NCI-H2107 (cell line): ENCODE measurements at places on chromosomes 13 and 19.
A peak's percentile ranks its signal among the peaks of the same experiment; 100 is the strongest.

DNA sequence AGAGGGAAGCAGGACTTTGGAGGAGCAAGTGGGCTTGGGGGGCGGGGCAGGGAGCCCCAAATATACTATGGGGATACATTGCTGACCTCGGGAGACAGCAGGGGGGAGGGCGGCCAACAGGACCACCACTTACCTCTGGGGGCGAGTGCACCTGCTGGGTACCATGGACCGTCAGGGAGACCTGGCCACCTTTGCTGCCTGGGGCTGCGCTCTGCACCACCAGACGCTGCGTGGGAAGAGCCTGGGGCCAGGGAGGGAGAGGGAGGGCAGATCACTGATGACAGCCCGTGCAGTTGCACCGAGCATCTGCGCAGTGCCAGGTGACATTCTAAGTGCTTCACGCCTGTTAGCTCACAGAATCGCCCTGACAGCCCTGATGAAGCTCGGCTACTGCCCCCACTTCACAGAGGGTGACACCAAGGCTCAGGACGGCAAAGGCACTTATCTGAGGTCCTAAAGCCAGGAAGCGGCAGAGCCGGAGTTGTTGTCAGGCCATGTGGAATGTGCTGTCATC is 24.1 kb downstream of the RFX1 start:
- no peak for DNase-seq

DNA sequence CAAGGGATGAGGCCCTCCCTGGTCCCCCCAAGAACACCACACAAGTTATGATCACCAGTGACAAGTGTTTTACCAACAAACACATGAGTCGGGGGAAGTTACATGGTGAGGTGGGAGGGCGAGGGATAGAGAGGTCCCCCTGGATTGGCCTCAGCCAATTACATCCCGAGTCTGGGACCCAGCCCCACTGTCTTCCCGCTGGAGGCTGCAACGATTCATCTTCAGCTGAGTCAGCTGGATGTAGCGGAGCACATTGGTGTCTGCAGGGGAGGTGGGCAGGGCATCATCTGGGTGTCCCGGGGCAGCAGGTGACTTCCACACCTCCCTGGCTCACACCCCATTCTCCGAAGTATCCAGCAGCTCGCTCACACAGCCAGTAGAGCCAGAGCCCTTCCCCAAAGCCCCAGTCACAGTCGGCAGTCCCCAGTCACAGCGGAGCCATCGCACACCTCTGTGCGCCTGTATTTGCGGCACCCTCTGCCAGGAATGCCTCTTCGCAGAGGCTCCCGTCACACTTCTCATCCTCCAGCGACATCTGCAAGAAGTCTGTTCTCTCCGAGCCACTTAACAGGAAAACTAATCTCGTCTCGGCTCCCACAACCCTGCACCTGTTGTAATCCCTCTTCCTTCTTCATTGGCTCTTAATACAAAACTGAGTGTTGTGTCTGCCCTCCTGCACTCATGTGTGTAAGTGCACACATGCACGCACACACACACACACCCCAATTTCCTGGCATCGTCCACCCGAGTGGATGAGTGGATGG is 2.0 kb downstream of the TTC9B start:
- no peak for DNase-seq

DNA sequence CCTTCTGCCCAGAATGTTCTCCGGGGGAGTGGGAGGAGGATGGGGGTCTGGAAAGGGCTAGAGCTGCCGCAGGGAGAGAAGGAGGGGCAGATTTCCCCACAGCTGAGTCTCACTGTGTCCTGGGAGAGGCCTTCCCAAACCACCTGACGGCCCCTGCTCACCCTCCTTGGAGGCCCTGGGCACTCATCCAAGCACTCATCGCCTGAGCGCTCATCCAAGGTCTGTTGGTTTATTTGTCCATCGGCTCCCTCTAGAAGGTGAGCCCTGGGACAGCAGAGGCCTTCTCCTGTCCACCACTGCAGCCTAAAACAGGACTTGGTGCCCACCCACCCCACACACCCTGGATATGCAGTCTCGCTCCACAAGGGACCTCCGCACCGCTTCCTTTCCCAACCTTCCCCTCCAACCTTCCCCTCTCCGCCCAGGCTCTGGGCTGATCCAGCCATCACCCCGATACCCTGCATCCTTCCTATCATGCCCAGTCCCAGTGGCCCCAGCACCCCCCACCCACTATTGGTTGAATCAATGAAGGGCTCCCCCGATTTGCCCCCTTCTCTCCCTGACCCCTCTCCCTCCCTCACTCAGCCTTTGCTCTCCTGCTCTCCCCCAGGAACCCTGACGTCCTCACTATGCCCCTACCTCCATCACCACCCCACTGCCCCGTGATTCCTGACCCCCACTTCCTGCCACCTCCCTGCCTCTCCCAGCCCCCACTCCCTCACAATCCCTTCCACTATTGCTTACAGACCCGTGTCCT is 1.7 kb downstream of the UBXN6 start:
- peak; percentile 52 for DNase-seq

DNA sequence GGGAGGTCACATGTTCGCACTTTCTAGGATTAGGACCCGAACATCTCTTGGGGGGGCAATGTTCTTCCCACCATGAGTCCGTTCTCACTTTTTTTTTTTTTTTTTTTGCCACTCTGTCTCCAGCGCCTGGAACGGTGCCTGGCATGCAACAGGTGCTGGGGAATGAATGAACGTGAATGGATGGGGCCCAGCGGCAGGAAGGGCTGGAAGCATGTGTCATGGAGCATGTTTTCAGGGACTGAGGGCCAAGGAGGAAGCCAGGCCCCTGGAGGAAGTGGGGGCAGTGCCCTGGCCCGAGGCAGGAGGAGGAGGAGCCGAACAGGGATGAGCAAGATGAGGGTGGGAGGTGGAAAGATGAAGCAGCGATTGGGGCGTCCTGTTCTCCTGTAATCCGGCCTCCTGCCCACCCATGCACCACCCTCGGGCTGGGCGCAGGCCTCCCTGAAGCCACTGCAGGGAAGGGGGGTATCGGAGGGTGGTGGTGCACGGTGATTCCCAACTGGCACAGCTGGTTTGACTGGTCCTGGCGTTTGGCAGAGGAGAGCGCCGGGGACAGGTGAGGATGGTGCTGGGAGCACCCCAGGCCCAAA is 8.8 kb upstream of the SULT2B1 start:
- no peak for DNase-seq

DNA sequence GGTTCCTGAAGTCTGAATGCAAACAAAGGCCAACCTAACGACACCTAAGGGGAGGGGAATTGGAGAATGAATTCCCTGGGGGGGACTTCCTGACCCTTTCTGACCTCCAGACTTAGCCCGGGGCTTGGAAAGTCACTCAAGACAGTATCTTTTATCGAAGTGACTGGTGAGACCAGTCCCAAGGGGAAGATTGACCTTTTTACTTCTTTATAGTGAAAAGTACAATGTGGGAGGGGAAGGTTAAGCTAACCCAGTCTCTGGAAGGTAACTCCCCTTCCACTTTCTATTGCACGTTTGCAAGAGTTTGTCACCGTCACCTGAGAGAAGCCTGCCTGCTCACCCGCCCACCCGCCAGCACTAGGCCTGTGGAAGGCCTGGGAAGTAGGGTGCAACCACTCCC is 111.9 kb downstream of the EFNB2 start:
- no peak for DNase-seq

- DNase-seq, result no peak
Measured at GRCh38 chr13:77729502-77730221, 32.2 kb downstream of the SLAIN1 start.

- DNase-seq, result no peak
Measured at GRCh38 chr19:8609279-8610040, 1.1 kb downstream of the ADAMTS10 start.

DNA sequence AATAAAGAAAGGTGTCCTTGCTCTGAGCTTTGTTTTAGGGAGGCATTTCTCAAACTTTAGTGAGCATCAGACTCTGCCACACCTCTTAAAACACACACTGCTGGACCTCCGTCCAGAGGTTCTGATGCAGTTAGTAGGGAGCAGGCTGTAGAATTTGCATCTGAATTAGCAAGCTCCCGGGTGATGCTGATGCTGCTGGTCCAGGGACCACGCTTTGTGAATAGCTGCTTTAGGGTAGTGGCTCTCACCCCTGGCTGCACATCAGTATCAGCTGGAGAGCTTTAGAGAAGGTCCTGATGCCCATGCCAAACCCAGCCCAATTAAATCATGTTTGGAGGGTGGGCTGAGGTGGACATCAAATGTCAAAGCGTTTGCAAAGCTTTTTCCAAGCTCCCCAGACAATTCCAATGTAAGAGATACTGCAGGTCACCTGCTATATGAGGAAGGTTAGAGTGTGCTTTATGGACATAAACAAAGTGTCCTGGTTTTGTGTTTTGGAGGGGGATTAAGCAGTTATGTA is 3.6 kb downstream of the HTR2A start:
- DNase-seq, result no peak

GRCh38 chr13:59461411-59461810 is 702.3 kb downstream of the DIAPH3 start:
- no peak for DNase-seq

DNA sequence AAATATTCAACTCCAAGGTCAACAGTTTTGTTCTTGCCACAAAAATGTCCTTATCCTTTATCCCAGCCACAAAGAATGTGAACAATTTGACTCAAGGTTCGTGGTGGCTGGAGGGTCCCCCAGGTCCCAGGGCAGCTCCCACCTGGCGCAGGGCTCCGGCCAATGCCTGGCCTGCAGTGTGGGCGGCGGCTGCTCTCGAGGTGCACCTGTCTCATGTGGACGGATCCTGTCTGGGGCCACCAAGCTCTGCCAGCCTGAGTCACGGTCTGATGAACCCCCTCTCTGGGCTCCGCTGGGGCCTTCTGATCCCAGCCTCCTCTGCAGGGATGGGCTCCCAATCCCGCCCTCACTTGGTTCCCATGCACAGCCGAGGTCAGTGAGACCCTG is 49.4 kb downstream of the GAS6 start:
- no peak for DNase-seq

- no peak for DNase-seq
Measured at GRCh38 chr13:76672420-76672819, 213.8 kb downstream of the KCTD12 start.

DNA sequence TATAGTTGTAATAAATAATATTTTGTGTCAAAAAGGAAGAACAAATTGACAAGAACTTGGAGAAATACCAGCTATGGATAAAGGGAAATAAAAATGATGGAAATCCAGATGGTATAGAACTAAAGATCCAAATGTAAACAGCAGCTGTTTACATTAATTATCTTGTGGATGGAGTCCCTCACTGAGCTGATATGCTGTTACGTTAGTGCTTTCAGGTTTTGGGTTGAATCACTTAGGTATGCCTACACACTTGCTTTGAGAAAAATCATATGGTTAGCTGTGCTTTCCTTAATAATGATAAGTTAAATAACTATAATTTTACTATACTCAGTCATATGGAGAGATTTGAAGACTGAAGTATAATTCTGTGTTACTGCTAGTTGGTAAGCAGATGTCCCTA is 27.7 kb downstream of the WASF3 start:
- DNase-seq, result no peak

GRCh38 chr13:37492741-37493514 is 105.6 kb downstream of the POSTN start:
- DNase-seq, result no peak

- no peak for DNase-seq
Measured at GRCh38 chr19:7819337-7819736, 10.7 kb upstream of the EVI5L start.

DNA sequence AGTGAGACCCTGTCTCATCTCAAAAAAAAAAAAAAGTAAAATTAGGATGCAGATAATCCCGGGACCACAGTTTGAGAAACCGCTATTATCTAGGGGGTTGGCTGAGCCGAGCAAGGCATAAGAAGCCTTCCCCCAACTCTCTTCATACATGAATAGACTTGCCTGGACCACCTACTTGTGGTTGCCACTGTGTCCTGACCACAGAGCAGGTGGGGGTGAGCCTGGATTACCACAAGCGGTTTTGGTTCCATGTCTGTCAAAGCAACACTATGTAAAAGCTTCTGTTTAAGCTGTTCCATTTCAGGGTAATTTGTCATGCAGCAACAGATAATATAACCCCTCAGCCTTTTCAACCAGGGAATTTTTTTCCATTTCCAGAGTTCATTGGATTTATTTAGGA is 3.3 kb upstream of the NAPA start:
- no peak for DNase-seq

DNA sequence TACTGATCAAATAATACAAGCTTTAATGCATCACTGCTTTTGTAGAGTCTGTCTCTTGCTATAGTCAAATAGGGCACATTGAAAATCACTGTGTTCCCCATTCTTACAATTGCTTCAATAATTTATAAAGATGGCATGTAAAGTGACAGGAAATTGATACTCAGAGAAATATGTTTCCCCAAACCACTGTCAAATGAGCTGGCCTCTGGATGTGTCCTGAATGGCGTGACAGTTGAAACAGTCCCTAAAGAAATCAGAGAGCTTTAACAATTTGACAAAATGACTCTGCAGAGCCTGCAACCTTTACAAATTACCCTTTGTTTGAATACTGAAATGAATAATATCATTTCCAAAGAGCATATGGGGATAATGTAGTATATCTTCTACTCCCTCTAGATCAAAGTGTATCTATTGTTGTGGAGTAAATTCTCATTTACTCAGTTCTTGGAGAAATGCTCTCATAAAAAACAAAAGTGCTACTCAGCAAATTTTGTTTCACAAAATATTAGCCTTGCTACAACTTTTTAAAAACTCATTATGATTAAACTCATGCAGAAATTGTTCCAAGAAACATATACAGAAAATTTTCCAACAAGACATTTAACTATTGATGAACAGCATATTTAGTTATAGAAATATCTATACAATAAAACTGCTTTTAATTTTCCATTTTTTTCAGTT is 763.2 kb upstream of the SPRY2 start:
- DNase-seq, result no peak

DNA sequence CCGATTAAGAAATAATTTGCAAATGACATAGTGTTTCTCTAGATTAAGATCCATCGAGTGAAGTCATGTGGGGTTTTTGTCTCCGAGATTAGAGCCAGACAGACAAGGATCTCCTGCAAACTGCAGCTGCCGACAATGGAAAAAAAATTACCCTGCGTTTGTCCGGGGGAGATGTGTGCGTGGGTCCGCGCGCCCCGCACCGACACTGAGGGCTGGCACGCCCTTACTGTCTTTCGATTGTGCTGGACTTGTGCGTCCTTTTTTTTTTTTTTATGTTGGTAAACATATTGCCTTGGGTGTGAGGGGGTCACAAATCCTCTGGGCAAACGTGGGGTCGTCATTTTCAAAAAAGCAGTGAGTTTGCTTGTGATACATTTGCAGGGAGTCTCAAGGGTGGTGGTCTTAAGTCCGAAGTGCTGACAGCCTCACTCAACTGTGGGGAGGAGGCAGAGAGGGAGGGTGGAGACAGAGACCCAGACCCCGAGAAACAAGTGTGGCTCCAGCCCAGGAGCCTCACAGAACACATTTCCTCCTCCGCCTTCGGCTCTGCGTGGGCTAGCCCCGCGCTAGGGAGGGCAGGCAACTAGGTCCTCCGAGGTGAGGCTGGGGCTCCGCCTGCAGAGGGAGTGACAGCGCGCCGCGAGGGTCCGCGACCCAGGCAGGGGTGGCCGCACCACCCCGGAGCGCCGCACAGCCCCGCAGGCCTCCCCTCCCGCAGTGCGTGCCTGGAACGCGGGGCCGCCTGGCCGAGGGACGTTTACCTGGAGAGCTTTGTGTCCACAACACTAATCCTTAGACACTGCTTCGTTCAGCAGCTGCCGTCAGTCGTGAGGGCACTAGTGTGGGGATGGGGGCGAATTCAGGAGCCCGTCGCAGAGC is 11.7 kb upstream of the SOX1 start:
- no peak for DNase-seq

- DNase-seq, result no peak
Measured at GRCh38 chr19:48638831-48639381, 1.7 kb upstream of the DBP start.

GRCh38 chr13:77637588-77637987 is 59.9 kb upstream of the SLAIN1 start:
- DNase-seq, result no peak
